Pulmonary artery endothelial cell (primary cell): ENCODE measurements at places on chromosomes 5 and 9. TPM values are rescaled to one million over a fixed set of nuclear protein-coding genes. Genes with fewer than 3 reads are reported as not detected.

GRCh38 chr5:67204821-67205220 is 8.2 kb upstream of the CD180 start:
- DNase-seq: no peak

GRCh38 chr5:147935032-147935431 is 28.7 kb upstream of the C5orf46 start:
- DNase-seq: peak; percentile 15

Gene CMBL
- total RNA-seq: 6.1 and 7.1 TPM in 2 replicates

DNA sequence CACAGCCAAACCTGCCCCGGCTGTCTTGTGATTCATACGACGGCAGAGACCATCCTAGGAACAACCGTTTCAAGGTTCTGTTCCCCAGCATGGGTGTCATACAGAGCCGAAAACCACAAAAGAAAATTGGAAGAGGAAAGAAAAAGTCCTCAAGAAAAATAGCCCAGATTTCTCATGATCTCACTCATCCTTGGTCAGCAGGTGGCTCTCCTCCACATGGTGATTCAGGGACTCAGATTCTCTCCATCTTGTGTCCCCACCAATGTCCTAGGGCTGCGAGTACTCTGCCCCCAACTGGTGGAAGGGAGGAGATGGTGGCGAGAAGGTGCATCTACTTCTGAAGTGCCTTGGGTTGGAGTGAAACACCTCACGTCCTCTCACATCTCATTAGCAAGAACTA is 25.6 kb downstream of the PDZD2 start:
- no peak for DNase-seq

DNA sequence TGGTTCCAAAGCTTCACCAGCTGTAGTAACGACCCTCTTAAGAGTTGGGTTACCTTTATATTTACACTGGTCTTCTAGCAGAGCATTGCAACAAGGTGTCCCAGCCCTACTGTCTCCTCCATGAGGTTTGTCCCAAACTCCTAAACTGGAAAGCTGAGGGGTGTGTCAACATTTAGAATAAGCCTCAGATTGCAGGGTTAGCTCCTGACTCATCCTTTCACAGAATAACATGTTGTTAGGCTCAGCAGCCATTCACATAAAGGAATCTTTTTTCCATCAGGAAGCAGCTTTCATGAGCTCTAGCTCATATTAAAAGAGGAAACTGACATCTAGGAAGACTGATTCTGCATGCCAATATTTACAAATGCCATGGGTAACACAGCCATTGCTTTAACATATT is 238.7 kb downstream of the EFNA5 start:
- peak; percentile 79 for DNase-seq

Gene BTNL3
- total RNA-seq: not detected in 2 replicates

GRCh38 chr9:6924149-6924548 is 166.4 kb downstream of the KDM4C start:
- no peak for DNase-seq

DNA sequence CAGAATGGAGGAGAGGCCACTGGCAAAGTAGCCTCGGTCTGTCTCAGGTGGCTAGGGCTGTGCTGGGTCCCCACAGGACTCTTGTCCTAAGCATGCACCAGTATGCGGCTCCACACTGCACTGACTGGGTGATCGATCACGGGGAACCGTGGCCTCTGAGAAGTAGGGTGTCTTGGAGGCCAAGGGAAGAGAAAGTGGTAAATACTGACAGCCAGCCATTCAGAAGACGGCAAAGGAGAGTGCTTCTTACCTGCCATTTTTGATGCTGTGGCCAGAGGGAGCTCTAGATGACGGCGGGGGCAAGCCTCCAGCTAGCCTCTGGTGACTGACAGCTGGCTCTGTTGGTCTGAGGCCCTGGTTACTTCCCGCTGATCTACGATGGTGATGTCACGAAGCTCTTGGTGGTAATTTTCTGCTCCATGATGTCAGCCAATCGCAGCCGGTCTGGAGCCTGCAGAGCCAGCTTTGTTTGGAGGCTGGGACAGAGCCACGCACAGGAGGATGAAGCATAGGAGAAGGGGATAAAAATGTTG is 40.4 kb upstream of the GADD45G start:
- no peak for DNase-seq
